ENCODE measurements at places on chromosomes 5 and 9.

- DNase-seq: no peak
Observed at GRCh38 chr5:24539613-24540012, 105.2 kb downstream of the CDH10 start.

DNA sequence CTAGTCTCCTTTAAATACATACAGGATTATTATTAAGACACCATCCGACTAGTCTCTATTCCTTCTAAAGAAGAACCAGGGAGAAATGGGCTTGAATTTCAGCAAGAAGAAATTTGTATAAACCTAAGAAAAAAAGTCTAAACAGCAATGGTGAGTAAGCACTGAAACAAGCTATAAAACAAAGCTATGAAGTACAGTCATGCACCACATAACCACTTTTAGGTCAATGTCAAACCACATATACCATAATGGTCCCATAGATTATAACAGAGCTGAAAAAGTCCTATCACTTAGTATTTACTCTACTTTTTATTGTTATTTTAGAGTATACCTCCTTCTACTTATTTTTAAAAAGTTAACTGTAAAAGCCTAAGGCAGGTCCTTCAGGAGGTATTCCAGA, 102.0 kb upstream of the NFIB start:
- DNase-seq: no peak

DNA sequence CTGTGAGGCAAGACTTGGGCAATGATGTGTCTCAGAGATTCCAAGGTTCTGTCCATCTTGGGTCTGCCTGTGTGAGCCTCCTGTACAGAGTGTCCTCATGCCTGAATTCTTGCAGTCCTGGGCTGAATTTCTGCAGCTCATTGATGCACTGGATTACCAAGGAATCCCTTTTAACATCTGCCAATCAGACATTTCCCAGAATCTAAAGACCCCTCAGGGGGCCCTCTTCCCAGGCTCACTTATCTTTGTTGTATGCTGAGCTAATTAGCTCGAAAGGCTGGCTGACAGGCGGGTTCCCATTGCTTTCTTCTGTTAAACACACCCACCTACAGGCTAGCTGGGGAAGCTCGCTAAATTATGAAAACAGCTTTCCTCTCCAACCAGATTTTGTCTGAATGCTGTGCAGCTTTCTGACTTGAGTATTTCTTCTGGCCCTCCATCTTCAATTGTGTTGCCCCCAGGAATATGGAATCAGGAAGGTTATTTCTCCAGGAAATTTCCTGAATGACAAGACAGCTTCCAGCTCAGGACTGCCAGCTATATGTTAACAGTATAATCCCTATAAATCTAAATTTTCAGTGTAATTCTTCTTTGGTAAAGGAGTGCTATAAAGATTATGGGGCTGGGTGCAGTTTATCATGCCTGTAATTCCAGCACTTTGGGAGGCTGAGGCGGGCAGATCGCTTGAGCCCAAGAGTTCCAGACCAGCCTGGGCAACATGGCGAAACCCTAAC, at the start of gene LIX1:
LIX1 (minus strand) TSS at position 91 of the 734 bp plus-strand sequence; CDS start at position 56, 35 bp downstream.
- DNase-seq: peak; percentile 73

- no peak for DNase-seq
Observed at GRCh38 chr5:80036615-80037014, 1.5 kb downstream of the THBS4 start.

GRCh38 chr9:105993921-105994715, 299.8 kb downstream of the TMEM38B start:
- DNase-seq: no peak

DNA sequence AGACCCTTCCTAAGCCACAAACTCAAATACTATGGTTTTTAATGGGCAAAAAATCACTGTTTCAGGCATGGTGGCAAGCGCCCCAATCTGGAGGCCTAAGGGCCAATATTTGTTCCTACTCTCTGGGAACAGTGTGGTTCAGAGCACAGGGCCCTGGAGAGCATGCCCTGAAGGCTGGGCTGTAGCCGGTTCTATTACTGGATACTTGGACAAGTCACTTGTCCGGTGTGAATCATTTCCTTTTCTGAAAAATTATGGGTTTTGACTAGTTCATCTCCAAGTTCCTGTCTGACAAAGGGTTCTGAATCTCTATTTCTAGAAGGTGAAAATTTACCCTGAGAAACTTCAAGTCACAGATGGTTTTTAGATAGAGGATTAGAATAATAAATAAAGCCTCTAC, 75.0 kb downstream of the OTULIN start:
- peak; percentile 77 for DNase-seq

DNA sequence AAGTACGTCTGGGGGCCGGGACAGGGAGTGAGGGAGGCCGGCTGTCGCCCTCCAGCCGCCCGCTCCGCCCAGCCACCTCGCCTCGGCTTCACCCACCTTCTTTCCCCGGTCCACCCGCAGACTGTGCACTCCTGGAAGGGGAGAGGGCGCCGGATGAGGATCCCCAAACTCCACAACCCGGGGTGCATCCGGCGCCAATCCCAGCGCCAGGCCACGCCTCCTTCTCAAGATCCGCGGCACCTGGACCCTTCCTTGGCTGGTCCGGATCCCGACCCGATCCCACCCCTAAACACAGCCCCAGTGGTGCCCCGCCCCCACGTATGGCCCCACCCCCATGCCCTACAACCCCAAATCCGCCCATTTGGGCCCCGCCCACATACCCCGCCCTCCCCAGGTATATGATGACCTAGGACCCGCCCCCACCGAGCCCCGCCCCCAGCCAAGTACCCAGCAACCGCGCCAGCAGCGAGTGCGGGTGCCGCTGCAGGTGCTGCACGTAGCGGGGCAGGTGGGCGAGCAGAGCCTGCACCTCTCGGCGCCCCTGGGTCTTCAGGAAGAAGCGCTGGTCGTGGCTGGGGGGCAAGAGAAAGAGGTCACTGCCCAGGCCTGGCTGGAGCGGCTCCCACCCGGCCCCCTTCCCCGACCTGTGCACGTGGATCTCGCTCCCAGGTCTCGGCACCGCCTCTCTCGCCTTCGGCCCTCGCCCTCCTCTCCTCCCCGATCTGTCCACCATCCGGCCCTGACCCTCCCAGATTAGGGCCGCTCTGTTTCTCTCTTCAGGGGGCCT, 3.2 kb downstream of the PIP5KL1 start:
- DNase-seq: peak; percentile 98

- DNase-seq: no peak
Observed at GRCh38 chr9:109845226-109845625, 65.2 kb downstream of the PALM2AKAP2 start.

GRCh38 chr5:148267962-148268361, 632 bp upstream of the SPINK13 start:
- DNase-seq: no peak

DNA sequence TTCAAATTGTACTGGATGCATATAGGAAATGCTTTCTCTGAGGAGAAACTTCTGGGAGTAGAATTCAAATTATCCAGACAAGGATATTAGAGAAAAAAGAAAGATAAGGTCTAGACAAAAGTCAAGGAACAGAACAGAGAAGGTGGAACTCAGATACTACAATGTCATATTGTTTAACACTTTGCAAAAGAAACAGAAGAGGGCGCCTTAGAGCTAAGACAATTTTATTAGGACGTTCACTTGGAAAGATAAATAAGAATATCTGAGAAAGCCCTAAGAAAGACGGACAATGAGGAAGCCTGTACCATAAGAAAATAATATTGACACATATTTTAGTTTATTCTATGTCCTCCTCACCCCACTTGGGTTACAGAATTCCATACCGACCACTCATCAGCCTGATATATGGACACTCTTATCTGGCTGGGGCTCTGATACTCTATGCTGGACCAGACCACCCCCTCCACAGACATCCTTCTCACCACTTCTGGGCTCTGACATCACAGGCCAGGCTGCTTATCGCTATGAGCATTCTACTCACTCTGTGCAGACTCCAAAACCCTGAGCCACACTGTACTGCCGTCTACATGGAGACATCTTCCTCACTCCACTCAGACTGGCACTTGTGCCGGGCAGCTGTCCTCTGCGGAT, 9.1 kb upstream of the AK3 start:
- no peak for DNase-seq

DNA sequence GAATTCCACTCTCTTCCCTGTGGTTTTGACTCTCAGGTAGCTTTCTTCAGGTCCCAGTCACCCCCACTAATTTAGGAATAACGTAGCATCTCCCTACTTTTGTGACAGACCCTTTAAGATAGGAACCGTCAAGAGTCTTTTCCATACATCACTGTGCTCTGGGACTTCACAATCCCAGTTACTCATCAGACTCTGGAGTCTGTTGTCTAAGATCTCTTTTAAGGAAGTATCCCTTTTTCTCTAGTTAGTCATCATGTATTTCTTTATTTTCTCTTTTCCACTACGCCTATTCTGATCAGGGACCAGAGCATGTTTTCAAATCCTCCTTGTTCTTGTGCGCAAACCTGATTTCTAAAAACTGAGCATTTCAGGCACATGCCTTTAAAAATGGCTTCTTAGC, 143.0 kb downstream of the GOLPH3 start:
- no peak for DNase-seq

DNA sequence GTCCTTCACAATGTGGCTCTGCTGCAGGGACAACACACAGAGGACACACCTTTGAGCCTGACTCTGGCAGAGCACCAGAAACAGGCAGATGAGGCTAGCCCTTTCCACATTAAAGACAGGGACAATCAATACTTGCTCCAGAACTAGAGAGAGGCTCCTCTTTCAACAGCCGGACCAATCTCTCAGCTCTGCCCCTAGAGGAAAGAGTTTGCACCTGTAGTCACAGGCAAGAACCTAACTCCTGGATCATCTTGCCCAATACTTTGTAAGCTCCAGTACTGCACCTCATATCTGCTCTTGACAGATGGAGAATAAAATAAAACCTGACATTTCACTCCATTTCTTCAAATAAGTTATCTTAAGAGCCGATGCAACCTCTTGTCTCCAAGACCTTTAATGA, 52.1 kb downstream of the EPB41L4A start:
- DNase-seq: peak; percentile 67

DNA sequence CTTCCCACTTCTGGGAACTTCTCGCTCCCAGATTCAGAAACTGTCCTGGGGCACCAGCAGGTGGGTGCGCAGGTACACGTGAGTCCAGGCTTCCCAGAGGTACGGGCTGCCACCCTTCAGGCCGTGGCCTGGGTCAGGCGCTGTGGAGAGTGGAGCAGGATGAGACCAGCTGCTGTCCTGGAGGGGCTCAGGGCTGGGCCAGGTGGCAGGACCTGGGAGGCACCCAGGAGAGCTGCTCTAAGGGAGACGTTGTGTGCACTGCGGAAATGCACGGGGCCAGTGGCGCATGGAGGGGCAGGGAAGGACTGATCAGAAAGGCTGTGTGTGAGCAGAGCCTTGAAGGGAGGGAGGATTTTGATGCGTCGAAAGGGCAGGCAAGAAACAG, 135.1 kb upstream of the PHYKPL start:
- DNase-seq: no peak

DNA sequence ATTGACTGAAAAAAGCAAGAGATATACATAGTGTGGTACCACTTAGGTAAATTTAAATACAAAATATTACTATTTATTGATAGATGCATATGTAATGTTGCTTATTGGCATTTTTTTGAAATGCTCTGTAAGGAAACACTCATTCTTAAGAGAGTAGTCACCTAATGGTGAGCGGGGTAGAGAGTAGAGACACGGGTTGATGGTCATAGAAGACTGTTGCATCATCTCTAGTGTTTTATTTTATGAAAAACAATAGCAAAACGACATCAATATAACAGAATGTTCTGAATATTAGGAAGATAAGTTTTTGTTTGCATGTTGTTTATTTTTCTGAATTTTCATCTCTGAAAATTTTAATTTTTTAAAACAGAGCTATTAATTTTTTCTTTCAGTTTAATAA, 4.0 kb downstream of the SRP19 start:
- no peak for DNase-seq

DNA sequence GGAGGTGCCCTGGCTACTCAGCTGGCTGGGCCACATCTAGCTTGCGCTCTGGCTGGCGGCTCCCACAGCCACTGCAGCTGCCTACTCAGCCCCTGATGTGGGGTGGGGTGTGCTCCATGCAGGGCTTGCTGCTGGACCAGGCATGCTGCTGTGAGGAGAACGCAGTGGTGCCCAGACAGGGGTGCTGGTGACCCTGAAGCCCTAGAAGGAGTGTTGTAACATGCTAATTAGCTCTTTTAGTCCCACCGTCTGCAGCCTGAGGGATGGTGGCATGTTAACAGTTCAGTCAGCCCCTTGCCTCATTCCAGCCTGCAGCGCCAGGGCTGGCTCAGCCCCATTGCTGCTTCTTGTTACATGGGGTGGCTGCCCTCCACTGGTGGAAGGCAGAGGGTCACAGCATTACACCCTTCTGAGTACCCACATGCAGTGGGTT, 642.3 kb downstream of the DMRTA1 start:
- no peak for DNase-seq

GRCh38 chr9:89721176-89721700, 116.4 kb downstream of the GADD45G start:
- DNase-seq: no peak

GRCh38 chr9:81915801-81916505, 12.3 kb upstream of the SPATA31D4 start:
- DNase-seq: no peak

DNA sequence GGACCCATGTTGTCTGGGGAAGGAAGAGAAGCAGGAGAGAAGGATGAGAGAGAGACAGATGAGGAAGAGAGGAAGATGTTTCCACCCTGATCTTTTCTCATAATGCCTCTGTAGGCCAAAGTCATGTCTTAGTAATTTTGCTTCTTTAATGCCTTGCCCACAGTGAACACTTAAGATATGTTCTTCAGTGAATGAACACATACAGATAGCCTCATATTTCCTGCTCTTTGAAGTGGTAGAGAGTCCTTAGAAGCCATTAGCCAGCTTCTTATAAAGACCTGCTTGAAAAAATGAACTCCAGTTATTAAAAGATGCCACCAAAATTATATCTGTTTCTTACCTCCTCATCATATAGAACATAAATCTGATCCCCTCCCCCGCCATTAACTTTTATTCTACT, 244.4 kb downstream of the CD180 start:
- DNase-seq: no peak

- no peak for DNase-seq
Observed at GRCh38 chr9:69900406-69900805, 79.8 kb downstream of the CFAP95 start.

GRCh38 chr5:2269656-2270055, 386.9 kb upstream of the IRX4 start:
- DNase-seq: no peak

- DNase-seq: no peak
Observed at GRCh38 chr9:74610523-74611061, 113.5 kb downstream of the RORB start.

- no peak for DNase-seq
Observed at GRCh38 chr5:125298258-125298657, 551.8 kb upstream of the ZNF608 start.

GRCh38 chr5:15191012-15191411, 309.0 kb upstream of the FBXL7 start:
- DNase-seq: no peak
